ENCODE measurements at places on chromosomes 1 and 21. TPM values are rescaled to one million over a fixed set of nuclear protein-coding genes. Genes with fewer than 3 reads are reported as not detected.

GRCh38 chr1:161966067-161966466 is 57.6 kb downstream of the OLFML2B start:
- H3K4me3 ChIP-seq = no peak overlapping the region
- H3K27me3 ChIP-seq = no peaks in the 10 kb centered on the region
- H3K27ac ChIP-seq = no peak overlapping the region

GRCh38 chr1:178934546-178934945 is 63.7 kb upstream of the ANGPTL1 start:
- no peak overlapping the region for H3K27ac ChIP-seq
- DNase-seq = no peak
- H3K27me3 ChIP-seq = no peaks in the 10 kb centered on the region
- peaks cover 59% of the 10 kb centered on the region for H3K4me1 ChIP-seq

GRCh38 chr1:77739235-77739634 is 20.4 kb downstream of the USP33 start:
- H3K27ac ChIP-seq = no peak overlapping the region
- no peak overlapping the region for H3K4me3 ChIP-seq

GRCh38 chr21:29195981-29196669 is 65.7 kb downstream of the MAP3K7CL start:
- no peaks in the 10 kb centered on the region for H3K27me3 ChIP-seq
- peaks cover 15% of the 10 kb centered on the region for H3K4me1 ChIP-seq
- no peak for DNase-seq

The NCAM2 gene
- total RNA-seq = 34.0 TPM

The TMEM79 gene
- 6.1 TPM for total RNA-seq

The OR2T2 gene
- total RNA-seq = not detected
